Fibroblast of skin of left biceps (primary cell): ENCODE measurements at places on chromosomes 1 and 21.

- DNase-seq, result peak; percentile 43
These were observed 604.6 kb downstream of the LRRIQ3 start for GRCh38 chr1:73593364-73593763.

- DNase-seq, result no peak
These were observed 63.4 kb upstream of the BCL10 start for GRCh38 chr1:85339656-85340399.

DNA sequence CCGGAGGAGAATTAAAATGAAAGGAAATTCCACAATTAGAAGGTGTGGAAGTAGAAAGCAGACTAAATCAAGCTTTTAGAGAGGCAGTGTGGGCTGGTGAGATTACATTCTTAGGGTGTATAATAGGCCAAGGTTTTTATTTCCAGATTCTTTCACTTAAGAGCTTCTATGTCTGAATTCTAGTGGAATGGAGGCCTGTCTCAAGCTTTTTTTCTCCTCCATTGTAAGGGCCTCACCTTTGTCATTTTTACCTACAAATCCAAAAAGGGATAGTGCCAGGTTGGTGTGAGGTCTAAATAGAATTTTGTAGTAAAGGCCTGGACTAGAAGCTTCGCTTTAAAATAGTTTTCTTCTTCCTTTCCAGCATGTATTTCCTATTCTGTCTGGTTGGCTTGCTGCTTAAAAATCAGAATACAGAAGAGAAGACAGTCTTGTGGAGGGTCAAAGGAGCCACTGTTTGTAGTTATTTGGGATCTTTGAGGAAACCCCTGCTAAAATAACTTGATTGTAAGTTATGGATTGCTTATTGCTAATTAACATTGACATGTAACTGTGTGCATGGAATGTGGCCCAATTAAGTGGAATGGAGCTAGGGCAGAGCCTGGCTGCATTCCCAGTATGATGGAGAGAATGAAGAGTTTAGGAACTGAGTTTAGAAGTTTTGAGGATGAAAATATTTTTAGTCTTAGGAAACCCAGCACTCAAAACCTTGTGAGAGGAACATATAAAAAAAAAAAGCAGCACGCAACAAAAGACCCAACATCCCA is 162.5 kb upstream of the B3GALT2 start:
- no peak for DNase-seq

DNA sequence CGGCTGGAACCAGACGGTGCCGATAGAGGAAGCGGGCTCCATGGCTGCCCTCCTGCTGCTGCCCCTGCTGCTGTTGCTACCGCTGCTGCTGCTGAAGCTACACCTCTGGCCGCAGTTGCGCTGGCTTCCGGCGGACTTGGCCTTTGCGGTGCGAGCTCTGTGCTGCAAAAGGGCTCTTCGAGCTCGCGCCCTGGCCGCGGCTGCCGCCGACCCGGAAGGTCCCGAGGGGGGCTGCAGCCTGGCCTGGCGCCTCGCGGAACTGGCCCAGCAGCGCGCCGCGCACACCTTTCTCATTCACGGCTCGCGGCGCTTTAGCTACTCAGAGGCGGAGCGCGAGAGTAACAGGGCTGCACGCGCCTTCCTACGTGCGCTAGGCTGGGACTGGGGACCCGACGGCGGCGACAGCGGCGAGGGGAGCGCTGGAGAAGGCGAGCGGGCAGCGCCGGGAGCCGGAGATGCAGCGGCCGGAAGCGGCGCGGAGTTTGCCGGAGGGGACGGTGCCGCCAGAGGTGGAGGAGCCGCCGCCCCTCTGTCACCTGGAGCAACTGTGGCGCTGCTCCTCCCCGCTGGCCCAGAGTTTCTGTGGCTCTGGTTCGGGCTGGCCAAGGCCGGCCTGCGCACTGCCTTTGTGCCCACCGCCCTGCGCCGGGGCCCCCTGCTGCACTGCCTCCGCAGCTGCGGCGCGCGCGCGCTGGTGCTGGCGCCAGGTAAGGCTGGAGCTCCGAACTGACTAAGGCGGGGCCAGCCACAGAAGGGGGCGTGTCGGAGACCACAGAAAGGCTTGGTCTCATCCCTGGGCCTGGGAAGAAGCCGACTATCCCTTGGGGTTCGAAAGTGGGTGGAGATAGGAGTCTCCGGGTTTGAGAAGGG is 486 bp downstream of the SLC27A3 start:
- no peak for DNase-seq

DNA sequence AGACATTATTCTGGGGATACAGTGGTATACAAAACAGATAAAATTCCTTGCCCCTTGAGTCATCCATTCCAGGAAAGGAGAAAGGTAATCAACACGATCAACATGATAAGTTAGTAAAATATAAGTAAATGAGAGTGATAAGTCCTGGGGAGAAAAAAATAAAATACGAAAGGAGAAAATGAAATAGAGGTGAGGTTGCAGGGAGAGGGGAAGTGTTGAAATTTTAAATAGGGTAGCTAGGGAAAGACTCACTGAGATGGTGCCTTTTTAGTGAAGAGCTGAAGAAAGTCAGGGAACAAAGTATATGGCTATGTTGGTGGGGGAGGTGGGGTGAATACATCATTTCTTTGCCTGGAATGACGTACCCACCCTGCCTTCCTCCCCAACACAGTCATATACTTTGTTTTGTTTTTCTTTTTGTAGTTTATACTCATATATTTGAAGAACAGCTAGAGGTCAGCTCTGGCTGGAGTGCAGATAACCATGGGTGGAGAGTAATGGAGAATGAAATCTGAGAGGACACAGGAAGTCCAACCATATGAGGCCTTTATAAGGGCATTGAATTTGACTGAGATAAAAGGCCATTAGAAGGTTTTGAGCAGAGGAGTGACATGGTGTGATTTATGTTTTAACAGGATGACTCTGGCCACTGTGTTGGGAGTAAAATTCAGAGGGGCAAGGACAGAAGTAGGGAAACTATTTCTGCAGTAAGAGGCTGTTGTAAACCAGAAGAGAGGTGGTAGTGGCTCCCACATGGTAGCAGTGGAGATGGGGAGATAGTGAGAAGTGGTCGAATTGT is 54.8 kb downstream of the OSBPL9 start:
- DNase-seq, result no peak

GRCh38 chr1:44408212-44408582 is 3.1 kb downstream of the RNF220 start:
- no peak for DNase-seq

GRCh38 chr1:100706856-100707255 is 12.7 kb upstream of the VCAM1 start:
- DNase-seq, result no peak

- DNase-seq, result no peak
These were observed 274.1 kb downstream of the RRAGC start for GRCh38 chr1:38585460-38585859.

DNA sequence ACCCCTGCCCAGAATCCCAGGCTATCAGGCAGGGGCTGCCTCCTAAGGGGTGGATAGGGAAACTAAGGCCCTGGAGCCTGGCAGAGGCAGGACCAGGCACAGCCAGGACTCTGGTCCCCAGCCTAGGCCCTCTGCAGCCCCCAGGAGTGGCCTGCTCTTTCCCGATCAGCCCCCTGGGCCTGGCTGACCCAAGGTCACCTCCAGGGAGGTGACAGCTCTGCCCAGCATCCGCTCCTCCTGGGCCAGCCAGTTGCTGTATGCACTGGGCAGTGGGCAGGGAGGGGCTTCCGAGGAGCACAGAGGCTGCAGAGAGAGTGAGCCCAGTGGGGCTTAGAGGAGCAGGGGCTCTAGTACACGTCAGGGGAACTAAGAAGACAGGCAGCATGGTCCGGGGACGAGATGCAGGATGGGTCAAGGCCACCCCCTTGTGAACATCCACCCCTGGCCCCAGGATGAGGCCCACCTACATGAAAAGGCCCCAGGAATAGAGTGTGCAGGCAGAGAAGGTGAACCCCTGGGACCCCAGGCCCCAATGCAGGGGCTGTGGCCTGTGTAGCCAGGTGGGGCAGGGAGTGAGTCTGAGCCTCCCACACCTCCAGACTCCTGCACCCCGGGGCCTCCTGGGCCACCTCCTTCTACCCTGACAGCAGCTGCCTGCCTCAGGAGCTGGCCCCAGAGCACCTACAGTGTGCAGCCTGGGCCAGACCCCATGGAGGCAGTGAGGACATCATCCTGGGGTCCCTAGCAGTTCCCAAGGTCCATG is 32.8 kb downstream of the WNT9A start:
- DNase-seq, result no peak

DNA sequence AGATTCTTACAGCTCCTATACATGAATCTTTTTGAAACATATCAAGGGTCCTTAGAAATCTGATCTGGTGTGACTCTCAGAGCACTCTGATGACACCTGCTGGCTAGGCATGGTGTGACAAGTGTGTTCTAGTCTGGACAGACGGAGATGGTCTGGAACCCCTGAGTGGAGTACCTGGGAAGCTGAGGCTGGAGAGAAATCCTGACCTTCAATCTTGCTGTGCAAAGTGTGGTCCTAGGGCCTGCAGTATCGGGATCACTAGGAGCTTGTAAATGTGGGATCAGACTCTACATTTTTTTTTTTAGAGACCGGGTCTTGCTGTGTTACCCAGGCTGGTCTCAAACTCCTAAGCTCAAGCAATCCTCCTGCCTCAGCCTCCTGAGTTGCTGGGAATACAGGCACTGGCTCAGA is 78.6 kb upstream of the SOD1 start:
- DNase-seq, result peak; percentile 16

- DNase-seq, result no peak
These were observed 93.9 kb upstream of the COG2 start for GRCh38 chr1:230548357-230548756.

- no peak for DNase-seq
These were observed 131.6 kb upstream of the CACNA1E start for GRCh38 chr1:181351740-181352139.

GRCh38 chr21:29656504-29657239 is 283.1 kb downstream of the GRIK1 start:
- peak; percentile 37 for DNase-seq

GRCh38 chr1:167726008-167726407 is 4.2 kb downstream of the MPZL1 start:
- no peak for DNase-seq

DNA sequence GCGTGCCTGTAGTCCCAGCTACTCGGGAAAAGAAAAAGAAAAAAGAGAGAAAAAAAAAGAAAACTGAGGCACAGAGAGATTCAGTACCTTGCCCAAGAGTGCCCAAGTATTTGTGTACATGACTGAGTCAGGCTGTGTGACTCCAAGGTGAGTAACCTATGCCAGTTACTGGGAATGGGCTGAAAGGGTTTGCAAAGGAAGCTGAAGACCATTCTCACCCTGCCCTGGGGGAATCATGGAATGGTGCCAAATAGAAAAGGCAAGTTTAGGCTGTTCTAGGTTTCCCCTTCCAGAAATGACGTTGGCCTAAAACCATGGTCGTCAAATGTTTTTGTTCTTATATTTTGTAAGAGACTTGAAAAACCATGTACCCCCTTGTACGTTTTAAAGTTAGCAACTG is 37.9 kb upstream of the LRIG2 start:
- no peak for DNase-seq

DNA sequence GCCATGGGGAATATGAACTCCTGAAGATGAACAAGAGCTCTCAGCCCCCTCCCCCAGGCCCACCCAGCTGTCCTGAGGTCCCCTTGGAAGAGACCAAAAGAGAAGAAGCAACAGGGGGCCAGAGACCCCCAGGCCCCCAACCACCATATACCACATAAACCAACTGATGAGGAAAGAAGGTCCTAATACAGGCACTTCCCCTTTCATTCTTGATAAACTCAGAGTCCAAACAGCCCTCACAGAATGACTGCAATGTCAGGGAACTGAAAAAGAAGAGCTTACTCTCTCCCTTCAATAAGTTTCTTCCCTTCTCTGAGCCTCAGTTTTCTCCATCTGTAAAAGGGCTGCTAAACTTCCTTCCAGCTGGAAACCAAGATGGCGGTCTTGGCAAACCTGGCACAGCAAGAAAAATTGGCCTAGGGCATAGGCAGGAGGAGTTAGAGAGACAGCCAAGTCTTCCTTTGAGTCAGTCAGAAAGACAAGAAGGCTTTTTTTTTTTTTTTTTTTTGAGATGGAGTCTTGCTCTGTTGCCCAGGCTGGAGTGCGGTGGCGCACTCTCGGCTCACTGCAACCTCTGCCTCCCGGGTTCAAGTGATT is 90.5 kb downstream of the VWA5B1 start:
- no peak for DNase-seq

DNA sequence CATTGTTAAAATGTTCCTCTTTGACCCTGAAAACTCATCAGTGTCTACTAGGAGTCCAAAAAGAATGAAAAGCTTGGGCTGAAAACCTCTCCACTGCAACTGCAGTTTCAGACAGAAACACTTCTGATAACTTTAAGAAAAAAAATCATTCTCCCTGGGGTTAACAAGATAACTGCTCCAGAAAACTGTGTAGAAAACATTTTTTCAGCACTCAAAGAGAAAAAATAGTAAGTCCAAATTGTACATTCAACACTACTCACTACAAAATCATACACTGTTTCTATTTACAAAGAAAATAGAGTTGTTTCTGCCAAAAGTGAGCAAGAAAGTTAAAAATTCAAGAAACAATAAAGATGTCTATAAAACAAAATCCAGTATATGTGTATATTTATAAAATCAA is 157.8 kb downstream of the RERE start:
- no peak for DNase-seq

DNA sequence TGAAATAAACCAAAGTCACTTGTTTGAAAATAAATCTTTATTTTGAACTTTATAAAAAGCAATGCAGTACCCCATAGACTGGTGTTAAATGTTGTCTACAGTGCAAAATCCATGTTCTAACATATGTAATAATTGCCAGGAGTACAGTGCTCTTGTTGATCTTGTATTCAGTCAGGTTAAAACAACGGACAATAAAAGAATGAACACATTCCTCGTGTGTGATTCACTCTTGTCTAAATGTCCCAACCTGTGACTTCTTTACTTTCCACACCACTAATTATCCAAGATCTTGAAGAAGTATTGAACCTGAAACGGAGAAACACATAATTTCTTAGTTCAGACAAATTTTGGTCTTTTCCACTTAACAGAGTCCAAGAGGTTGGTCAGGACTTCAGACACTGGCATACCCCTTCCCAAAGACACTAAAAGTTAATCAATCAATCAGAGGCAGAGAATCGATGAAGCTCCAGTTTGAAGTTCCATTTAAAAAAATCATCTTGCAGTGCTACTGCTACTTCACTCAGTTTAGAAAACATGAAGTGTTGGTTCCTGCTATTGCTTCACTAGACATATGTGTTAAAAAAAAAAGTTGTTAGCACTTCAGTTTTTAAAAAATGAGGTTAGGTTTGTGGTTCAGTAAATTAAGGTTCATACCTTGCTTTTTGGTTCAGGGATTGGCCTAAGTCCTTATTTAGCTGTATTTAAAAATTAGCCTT is 26.2 kb downstream of the ATP1B1 start:
- no peak for DNase-seq
